A549 treated with dexamethasone at 1 μM for 4 hours (cell line): ENCODE measurements at places on chromosomes 7 and 10. TPM values are rescaled to one million over a fixed set of nuclear protein-coding genes. Genes with fewer than 3 reads are reported as not detected.

NYAP1 gene
- 3.9 to 7.8 TPM (median 6.4 TPM) in 5 replicates for total RNA-seq

SKIDA1 gene
- total RNA-seq: 0.96 to 1.4 TPM (median 1.2 TPM) in 5 replicates

ACSM6 gene
- total RNA-seq: 0.06 TPM in 1 of 5 replicates, not detected in the others

TBX20 gene
- 1.4 to 3.6 TPM (median 3.1 TPM) in 5 replicates for total RNA-seq

NEUROD6 gene
- total RNA-seq: not detected in 5 replicates

KMT2E gene
- 14.1 to 25.2 TPM (median 21.0 TPM) in 5 replicates for total RNA-seq

INSYN2A gene
- total RNA-seq: 1.7 to 2.0 TPM (median 1.8 TPM) in 5 replicates
